NCI-H187 treated with DMSO at 0.1 percent for 48 hours (cell line): ENCODE measurements at places on chromosomes 13 and 19.

DNA sequence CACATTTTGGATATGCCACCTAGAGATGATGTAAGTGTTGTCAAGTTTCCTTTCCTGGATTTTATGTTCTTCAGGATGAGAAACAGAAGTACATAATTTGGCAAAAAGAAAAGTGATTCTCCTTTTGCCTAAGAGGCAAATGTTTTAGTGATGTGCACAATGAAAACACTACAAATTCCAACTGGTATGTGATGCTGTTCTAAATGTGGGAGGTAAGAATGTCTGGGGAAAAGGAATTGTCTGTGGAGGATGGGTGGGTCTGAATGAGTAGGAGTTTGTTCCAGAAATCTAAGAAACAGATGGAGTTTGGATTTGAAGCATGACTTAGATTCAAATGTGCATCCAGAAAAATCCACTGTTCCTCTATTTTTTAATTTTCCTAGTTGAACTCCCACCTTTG, 473.6 kb upstream of the SPRY2 start:
- no peak for DNase-seq

DNA sequence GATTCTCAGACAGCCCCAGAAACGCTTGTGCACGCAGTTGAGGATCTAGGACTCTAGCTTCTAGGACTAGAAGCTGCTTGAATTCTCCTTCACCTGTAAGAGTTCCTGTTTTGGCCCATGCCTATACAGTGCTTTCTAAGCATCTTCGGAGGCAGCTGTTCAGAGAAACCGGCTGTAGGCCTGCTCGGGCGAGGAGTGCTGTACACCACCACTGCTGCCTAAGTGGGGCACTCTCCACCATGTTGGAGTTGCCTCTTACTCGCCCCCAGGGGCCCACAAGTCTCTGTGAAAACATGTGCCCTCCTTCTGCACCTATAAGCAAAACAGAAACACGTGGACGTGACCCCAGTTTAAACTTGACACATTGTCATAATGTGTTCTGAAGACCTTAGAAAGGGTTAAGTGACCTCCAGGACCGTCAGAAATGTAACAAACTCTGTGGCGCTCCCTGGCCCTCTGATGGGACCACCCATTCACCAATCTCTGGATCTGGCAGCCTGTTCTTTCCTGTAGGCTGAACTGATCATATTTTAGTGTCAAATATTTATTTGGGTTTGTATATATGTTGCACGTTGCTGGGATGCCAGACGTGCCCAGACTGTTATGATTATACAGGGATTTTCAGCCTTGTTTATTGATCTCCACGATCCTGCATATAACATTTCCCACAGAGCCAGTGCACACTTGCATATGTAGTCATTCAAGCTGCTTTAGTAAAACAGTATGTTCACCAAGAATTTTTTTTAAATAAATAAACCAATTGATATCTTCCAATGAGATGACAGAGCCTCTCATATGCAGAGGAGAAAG, 60.8 kb downstream of the C13orf42 start:
- DNase-seq = no peak

DNA sequence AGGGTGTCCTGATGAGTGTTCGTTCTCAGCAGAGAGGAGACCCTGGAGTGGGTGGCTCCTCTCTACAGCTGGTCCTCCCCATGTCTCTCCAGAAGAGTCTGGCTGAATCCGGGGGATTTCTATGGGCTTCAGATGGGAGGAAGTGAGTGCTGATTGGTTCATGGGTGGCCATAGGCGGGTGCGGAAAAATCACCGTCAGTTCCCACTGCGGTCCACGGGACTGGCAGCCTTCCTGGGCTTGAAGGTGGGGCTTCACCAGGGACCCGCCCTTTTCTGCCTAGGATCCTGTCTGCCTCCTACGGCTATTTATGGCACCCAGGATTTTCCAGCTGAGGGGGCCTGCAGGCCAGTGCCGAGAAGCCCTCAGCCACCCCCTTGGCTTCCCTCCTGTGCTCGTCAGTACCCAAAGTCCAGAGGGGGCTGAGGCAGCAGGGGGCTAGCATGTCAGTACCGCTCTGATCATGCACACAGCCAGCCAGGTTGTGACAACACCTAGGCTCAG, 18.4 kb downstream of the CPB2 start:
- no peak for DNase-seq

DNA sequence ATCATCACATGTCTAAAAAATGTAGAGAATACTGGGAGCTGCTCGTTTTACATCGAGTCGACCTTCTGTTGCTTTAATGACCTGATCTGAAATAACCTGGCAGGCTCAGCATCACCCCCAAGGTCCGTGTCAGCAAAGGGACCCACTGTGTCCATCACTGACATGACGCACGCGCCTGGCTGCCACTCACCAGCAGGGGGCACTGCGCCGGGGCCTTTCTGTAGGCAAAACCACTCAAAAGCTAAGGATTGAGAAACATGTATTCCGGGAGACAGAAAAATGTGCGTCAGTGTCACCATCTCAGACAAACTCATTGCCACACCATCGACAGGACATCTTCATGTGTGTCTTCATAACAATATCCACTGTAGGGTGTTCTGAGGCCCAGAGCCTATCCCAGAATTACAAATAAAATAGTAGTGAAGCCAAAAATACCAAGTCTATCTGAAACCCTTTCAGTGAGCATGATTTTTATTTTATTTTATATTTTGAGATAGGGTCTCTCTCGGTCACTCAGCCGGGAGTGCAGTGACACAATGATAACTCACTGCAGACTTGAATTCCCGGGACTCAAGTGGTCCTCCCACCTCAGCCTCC, 130.3 kb upstream of the LSM14A start:
- DNase-seq = no peak

DNA sequence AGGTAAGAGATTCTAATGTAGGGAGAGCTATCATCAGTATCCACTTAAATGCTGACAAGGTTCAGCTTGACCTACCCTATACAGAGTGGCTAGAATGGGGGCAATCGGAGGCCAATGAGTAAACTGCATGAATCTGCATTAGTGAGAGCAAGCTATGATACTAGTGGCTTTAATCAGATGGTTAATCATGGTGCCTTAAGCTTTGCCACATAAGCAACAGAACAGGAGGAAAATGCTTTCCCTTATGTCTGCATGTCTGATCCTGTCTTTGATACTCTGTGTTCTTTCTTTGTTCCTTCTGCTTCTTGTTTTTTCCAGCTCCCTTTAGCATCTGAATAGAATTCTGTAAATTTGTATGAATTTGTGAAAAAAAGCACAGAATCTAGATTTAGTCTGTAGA, 91.1 kb downstream of the WDFY2 start:
- no peak for DNase-seq
